Activated naive CD4-positive, alpha-beta T cell (primary cell): ENCODE measurements at places on chromosomes 1 and 21.

- no peak for DNase-seq
Measured at GRCh38 chr1:180311011-180311730, 81.1 kb downstream of the LHX4 start.

DNA sequence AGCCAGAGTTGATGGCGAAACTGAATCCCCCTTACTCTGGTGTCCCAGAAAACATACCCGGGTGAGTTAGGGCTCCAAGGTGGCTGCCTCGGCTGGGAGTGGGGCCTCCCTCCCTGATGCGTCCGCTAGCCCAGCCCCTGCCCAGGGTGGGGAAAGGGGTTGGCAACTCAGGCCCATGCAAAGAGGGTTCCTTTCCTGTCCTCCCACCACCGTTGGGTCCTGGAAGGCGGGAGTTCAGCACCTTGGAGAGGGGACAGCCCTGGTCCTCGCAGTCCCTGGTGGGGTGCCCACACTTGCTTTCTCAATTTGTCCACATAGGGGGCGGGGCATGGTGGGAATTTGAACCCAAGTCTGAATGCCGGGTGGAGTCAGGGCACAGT is 6.1 kb downstream of the SRM start:
- DNase-seq: no peak

DNA sequence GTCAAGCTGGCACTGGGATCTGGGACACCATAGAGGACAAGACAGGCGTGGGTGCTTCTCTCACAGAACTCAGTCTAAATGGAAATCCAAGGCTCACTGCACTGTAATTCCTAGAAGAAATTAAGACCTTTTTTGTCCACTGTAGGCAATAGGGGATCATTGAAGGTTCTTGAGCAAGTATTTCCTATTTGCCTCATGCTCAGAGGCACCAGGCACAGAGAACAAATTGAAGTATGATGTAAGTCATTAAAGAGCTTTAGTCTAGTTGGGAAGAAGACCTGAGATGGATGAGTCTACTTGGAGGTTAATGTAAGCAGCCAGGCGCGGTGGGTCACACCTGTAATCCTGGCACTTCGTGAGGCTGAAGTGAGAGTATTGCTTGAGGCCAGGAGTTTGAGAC is 34.6 kb downstream of the EIF2D start:
- DNase-seq: no peak

- DNase-seq: no peak
Measured at GRCh38 chr1:91754816-91755580, 131.0 kb downstream of the TGFBR3 start.

- DNase-seq: no peak
Measured at GRCh38 chr1:214389734-214390133, 108.8 kb downstream of the SMYD2 start.

GRCh38 chr1:15243275-15244043 is 3.6 kb upstream of the FHAD1 start:
- no peak for DNase-seq

GRCh38 chr1:193581341-193581740 is 394.9 kb upstream of the B3GALT2 start:
- DNase-seq: no peak

- DNase-seq: no peak
Measured at GRCh38 chr1:176803042-176803441, 340.1 kb downstream of the PAPPA2 start.

- DNase-seq: no peak
Measured at GRCh38 chr1:116988908-116989307, 12.7 kb upstream of the CD101 start.

- no peak for DNase-seq
Measured at GRCh38 chr1:245158913-245159312, 4.1 kb downstream of the KIF26B start.

DNA sequence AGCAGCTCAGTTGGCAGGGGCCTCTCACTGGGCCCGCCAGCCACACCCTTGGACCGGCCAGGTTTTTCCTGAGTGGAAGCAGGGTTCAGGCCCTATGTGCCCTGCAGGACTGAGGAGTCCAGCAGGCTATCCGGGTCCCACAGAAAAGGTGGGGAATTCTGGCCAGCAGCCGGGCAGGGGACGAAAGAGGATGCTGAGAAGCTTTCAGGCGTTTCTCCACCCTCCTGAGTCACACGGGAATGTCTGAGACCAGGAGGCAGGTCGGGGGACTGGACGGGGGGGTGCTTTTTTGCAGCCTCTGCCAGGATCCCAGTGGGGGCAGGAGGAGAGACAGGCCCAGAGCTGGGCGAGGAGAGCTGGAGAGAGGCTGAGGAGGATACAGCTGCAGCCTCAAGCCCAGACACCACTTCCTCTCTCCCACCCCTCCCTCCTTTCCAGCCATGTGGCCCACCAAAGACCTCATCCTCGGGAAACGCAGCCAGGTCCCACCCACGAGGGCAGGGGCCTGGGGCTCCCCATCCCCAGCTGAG is 105.4 kb downstream of the SPSB1 start:
- no peak for DNase-seq

- no peak for DNase-seq
Measured at GRCh38 chr1:64563958-64564565, 94.1 kb downstream of the CACHD1 start.

GRCh38 chr1:116737855-116738321 is 16.3 kb upstream of the CD2 start:
- no peak for DNase-seq
